ENCODE measurements at places on chromosomes 2 and 18.

GRCh38 chr2:124039762-124040291 is 14.7 kb downstream of the CNTNAP5 start:
- no peak for DNase-seq

DNA sequence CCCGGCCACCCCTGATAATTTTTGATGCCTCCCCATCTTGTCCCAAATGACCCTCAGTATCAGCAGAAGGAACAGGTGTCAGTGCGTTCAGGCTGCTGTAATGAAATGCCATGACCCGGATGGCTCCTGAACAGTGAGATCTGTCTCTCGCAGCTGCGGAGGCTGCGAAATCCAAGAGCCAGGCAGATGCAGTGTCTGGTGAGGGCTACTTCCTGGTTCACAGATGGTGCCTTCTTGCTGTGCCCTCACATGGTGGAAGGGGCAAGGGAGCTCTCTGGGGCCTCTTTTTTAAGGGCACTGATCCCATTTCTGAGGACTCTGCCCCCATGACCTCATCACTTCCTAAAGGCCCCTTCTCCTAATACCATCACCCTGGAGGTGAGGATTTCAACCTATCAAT is 152.2 kb downstream of the TWIST2 start:
- DNase-seq = no peak

DNA sequence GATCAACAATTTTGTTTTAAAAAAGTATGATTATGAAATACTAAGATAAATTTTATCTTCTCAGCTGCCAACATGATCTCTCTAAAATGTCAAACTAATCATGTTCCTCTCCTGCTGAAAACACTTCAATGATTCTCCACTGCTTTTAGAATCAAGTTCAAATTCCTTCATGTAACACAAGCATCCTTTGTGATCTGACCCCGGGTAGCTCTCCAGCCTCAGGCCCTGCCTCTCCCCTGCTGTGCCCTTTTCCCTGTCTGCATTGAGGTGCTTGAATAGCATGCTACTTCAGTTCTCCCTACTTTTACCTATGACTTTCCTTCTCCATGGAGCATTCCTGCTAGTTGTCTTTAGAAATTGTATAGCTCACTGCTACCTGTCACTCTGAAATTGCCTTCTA is 274.8 kb downstream of the PDE11A start:
- DNase-seq = no peak

DNA sequence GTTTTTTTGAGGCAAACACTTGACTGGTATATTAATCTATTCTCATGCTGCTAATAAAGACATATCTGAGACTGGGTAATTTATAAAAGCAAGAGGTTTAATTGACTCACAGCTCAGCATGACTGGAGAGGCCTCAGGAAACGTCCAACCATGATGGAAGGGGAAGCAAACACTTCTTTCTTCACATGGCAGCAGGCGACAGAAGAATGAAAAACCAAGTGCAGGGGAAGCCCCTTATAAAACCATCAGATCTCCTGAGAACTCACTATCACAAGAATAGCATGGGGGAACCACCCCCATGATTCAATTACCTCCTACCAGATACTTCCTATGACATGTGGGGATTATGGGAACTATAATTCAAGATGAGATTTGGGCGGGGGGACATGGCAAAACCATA is 136.2 kb upstream of the MAPRE2 start:
- DNase-seq = no peak

DNA sequence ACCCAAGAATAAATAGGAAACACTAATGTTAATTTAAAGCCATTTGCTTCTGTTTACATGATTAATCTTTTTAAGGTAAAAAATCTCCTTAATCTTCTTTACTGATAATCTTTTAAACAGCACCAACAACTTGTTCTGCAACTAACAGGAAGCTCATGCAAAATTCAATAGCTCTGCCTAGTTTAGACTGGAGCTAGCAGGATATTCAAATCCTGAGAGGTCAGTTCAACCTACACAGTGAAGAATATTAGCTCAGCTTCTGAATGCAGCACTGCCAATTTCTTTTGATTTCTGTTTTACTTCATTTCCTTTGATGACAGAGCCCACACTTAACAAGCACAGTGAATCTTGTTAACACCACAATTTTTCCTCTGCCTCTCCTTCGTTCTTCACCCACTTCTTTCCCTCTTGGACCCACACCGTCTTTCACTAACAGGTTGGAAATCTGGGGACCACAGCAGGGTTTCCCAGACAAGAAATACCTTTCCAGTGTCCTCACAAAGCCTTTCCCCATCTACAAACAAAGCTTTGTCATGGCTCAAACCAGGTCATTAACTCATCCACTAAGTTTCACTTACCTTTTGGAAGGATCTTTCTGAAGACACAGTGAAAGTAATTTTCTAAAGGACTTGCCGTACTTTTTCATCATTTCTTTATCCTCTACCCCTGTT is 109.8 kb downstream of the STK39 start:
- no peak for DNase-seq

DNA sequence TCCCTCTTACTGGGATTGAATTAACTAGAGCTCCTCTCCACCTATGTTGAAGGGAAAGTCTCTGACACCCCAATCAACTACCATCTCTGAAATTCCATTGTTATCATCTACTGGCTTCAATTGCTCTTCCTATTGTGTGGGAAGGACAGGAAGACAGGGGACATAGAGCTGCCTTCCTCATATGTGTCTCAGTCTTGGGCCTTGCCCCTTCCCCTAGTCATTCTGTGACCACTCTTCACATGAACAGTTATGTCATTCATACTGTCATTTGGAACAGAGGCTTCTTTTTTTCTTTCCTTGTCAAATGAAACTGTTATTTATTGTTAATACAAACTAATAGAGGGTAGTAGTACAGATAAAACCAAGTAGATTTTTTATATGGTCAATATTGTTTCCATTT is 69.6 kb upstream of the EMILIN2 start:
- DNase-seq = no peak

- no peak for DNase-seq
These were observed 2067.7 kb downstream of the SUCLG1 start for GRCh38 chr2:82391386-82391785.

DNA sequence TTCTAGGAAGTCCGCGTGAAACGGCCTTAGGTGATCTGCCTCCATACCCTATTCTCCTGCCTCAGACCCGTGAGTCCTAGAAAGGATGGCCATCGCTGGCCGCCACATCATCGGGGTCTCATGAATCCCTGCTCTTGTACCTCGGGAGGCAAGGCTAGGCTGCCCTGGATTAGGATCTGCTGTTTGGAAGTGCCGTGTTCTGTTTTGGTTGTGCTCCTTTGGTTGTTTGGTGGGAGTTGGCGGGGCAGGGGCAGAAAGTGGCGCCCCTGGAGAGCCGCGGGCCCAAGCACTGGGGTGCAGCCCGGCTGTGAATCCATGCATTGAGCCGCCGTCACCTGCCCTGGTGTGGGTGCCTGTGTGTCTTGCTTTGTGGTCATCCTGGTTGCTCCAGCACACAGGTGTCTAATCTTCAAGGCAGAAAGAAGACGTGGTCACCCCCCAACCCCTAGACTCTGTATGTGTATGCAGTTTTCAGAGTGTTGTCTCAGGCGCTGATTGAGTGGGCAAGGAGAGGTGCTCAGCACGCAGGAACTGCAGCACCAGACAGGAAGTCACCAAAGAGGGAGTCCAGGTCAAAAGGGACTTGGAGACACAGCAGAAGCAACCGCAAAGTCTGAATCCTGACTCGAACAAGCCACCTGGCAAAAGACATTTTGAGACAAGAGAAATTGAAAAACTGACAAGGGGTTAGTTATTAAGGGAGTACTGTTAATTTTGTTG is 80.0 kb upstream of the LDLRAD4 start:
- no peak for DNase-seq

- no peak for DNase-seq
These were observed 60.0 kb downstream of the APOB start for GRCh38 chr2:20983844-20984243.

GRCh38 chr2:16744521-16744920 is 78.9 kb upstream of the CYRIA start:
- DNase-seq = no peak

DNA sequence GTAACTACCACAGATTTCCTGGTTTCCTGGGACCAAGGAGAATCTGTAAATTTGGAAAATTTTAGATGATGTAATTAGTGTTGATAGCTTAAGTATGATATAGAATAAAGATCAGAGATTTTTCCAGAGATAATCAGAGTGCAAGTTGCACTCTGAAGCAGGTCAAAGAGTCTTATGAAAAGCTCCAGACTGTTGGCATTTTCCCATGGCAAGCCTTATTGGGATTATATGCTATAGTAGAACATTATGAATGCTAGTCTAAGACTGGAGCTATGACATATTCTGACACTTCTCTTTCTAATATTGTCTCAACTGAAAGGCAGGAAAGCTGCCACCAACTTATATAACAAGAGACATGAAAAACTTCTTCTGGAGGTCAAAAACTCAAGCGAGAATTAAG is 1638.3 kb upstream of the LRRTM1 start:
- no peak for DNase-seq

DNA sequence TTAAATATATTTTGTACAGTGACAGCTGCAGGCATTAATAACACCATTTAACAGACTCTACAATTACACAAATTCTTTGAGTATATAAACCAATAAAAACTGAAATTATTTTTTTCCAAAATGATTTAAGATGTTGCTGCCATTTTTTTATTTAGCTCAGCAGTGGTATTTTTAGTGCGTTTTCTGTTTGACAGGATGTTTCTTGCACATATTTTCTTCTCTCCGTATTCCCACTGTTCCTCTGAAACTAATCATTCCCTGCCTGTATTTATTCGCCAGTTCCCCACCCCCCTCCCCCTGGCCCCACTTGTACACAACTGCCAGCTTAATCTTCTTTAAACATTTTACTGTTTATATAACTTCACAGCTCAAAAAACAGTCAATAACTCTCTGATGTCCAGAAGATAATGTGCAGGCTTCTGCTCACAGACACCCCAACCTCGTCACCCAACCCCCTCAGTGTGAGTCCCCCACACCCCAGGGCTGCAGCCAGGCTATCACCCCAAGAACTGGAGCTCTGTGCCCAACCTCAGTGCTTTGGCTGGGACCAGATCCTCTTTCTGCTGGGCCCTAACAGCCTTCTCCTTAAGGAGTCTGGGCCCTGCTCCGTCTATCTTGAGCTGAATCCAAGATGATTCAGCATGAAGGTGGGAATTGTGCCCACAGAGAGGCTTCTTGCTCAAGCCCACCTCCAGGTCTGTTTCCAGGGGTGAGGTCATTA is 41.6 kb upstream of the MAP4K4 start:
- no peak for DNase-seq

- DNase-seq = no peak
These were observed 449.9 kb downstream of the LRATD1 start for GRCh38 chr2:15082105-15083058.

- DNase-seq = no peak
These were observed 50.3 kb upstream of the FOSL2 start for GRCh38 chr2:28342081-28342967.

- no peak for DNase-seq
These were observed 201.7 kb downstream of the BCL11A start for GRCh38 chr2:60351802-60352201.

- DNase-seq = no peak
These were observed 151.1 kb downstream of the FHOD3 start for GRCh38 chr18:36448384-36449290.

All from stimulated activated naive CD4-positive, alpha-beta T cell treated with Interleukin-2 at 50 U/mL for 16 hours (primary cell).